Dorsolateral prefrontal cortex (tissue), 122 donors: ENCODE measurements at places on chromosomes 11 and 22.

DNA sequence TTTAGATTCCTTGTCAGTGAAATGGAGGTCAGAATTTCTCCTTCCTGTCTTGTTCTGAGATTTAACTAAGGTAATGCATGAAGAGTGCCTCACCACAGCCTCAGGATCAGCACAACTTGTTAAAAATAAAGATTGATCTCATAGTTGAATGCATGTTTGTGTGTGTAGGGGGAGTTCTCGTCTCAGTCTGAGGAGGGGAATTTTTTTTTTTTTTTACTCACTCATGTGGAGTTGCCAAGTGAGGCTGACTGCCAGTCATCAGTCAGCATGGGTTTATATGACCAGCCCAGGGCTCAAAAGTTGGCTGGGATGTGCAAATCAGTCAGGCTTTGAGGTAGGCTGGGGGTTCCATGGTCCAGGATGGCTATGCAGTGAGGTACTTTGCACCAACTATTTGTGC lies 113.2 kb downstream of the FANCF start:
- DNase-seq = no peak

DNA sequence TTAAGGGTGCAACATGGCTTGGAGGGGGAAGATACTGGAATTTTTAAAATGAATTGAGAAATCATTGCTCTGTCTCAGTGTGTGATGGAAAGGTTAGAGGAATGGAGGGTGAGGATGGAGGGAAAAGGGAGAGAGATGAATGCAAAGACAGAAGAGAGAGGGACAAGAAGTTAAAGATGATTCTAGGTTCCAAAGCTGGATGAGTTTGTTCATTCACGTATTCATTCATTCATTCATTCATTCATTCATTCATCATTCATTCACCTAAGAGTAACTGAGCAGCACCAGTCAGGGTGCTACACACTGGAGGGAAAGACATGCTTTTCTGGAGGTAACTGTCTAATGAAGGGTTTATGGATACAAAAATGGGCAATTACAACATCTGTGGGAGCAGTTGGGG lies 209.2 kb downstream of the GRIK4 start:
- no peak for DNase-seq

GRCh38 chr11:66691311-66691980 lies 13.8 kb upstream of the RBM4B start:
- DNase-seq = no peak

DNA sequence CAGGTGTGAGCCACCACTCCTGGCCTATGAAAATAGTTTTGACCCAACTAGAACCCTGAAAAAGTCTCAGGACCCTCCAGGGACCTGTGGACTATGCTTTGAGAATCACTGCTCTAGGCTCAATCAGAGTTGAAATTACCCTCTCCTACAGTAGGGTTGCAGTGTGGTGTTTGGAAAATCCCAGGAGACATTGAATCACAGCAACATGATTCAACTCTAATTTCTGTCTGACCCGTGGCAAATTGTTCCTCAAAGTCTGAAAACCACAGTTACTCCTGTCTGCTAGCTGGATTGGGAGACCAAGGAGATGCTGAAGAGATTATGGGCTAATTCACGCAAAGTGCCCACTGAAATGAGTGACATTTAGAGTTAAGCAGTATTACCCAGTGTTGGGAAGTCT lies 5.4 kb upstream of the MTMR3 start:
- DNase-seq = no peak

DNA sequence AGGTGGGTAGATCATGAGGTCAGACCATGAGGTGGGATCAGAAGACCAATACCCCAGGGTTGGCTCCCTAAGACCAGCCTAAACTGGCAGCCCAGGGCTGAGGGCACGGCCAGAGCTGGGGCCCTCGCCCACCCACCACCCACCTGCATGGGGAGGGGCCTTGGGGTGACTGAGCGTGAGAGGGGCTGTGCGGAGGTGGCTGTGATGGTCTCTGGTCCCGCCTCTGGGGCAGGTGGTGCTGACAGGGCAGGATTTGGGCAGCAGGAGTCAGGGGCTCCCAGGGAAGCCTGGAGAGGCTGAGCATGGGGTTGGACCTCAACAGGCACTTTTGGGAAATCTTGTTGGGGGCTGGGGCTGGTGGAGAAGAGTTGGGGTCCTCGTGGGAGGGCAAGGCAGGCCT lies 39.8 kb upstream of the MUC5AC start:
- DNase-seq = no peak

GRCh38 chr11:114395736-114396135 lies 4.6 kb downstream of the C11orf71 start:
- no peak for DNase-seq

GRCh38 chr11:70671083-70671482 lies 272.8 kb downstream of the CTTN start:
- no peak for DNase-seq

DNA sequence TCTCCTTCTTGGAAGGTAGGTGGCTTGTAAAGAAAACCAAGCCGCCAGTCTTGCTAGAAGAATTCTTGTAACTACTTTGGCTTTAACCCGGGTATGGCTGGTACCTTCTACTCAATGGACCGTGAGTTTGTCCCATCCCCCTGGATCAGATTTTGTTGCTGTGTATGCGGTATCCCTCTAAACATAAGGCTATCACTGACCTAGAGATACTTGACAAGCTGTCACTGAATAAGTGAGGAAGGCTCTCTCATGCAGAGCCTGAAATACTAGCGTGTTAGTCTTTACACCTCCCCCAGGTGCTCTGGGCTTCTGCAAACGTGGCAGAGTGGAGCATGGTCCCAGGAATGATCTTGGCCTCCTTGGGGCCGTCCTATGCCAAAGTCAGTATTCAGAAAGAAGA lies 34.5 kb downstream of the GLB1L2 start:
- DNase-seq = no peak

DNA sequence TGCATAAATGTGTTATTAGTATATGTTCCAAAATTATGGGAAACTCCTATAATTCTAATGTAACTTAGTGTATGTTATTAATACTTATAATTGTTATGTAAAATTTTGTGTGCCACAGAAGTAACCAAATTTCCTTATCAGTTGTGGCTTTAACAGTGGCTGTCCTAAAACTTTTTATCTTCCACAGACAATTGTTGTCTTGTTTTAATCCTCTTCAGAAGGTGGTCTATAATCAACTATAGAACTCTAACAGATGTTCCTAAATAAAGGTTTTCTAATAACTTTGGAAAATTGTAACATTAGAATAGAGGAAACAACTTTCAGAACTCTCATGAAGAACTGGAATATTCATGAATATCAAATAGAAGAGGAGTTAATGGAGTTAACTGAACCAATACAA lies 44.4 kb upstream of the DBX1 start:
- DNase-seq = no peak

- DNase-seq = no peak
Observed at GRCh38 chr11:87892291-87892690, 283.0 kb downstream of the RAB38 start.

GRCh38 chr22:26461188-26461810 lies 22.3 kb downstream of the HPS4 start:
- DNase-seq = peak; percentile 66

GRCh38 chr11:103904324-103904667 lies 132.1 kb upstream of the DDI1 start:
- DNase-seq = no peak

DNA sequence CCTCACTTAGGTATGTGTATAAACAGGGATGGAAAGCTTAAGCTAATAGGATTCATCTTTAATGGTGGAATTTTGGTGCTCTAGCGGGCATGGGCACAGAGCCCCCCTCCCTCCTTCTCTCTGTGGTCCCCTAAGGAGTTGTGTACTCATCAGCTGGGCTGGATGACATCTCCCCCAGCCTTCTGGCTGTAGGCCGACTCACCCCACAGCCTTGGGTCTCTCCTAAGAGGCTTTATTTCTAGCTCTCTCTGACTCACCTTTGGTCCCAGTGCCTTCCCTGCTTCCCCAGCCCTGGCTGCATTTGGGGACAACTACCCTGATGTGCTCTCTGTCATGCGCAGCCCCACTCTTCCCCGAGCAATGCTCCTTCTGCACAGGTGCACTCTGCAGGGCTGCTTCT lies 26.9 kb downstream of the SLC6A5 start:
- no peak for DNase-seq

- no peak for DNase-seq
Observed at GRCh38 chr11:62402226-62402959, 16.4 kb upstream of the SCGB1A1 start.

GRCh38 chr11:83051760-83052671 lies 19.7 kb downstream of the RAB30 start:
- no peak for DNase-seq

DNA sequence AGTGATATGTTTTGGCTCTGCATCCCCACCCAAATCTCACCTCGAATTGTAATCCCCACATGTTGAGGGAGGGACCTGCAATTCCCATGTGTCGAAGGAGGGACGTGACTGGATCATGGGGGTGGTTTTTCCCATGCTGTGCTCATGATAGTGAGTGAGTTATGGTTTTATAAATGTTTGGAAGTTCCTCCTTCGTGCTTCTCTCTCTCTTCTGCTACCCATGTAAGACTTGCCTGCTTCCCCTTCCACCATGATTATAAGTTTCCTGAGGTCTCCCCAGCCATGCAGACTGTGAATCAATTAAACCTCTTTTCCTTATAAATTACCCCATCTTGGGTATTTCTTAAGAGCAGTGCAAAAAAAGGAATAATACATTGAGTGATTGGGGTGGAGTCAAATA lies 7.3 kb upstream of the CEP295 start:
- no peak for DNase-seq
